ENCODE measurements at places on chromosomes 4 and X. TPM values are rescaled to one million over a fixed set of nuclear protein-coding genes. Genes with fewer than 3 reads are reported as not detected.

The SH2D1A gene
- not detected for total RNA-seq

The GSX2 gene
- total RNA-seq = not detected

The TSPAN7 gene
- 15.7 TPM for total RNA-seq

The MAGEA12 gene
- 0.57 TPM for total RNA-seq

The MGAT4D gene
- not detected for total RNA-seq

The IL3RA gene
- not detected for total RNA-seq

The UGT2B15 gene
- 0.25 TPM for total RNA-seq

The POLN gene
- total RNA-seq = 3.5 TPM

The ANAPC10 gene
- 17.7 TPM for total RNA-seq

The PNCK gene
- 8.6 TPM for total RNA-seq

The CTSO gene
- total RNA-seq = 1.3 TPM

The MAMLD1 gene
- 0.34 TPM for total RNA-seq

The CLDN34 gene
- total RNA-seq = 0.52 TPM

The TRAM1L1 gene
- total RNA-seq = 2.0 TPM
